ENCODE measurements at places on chromosomes 4 and X. TPM values are rescaled to one million over a fixed set of nuclear protein-coding genes. Genes with fewer than 3 reads are reported as not detected.

The GUCY1A1 gene
- 13.5 TPM for total RNA-seq

The PAGE5 gene
- not detected for total RNA-seq

The NSG1 gene
- 0.26 TPM for total RNA-seq

The MAGEA2 gene
- total RNA-seq = not detected

The DLG3 gene
- total RNA-seq = 37.7 TPM

The PRPS2 gene
- total RNA-seq = 23.6 TPM

The SERPINA7 gene
- not detected for total RNA-seq

The CT45A10 gene
- not detected for total RNA-seq

The GPRIN3 gene
- 0.19 TPM for total RNA-seq

The OTOP1 gene
- total RNA-seq = not detected

The EVC2 gene
- total RNA-seq = 9.2 TPM

The SLC9B2 gene
- total RNA-seq = 20.6 TPM

The RP2 gene
- total RNA-seq = 21.3 TPM

The ARAP2 gene
- total RNA-seq = 0.40 TPM

The RAI2 gene
- total RNA-seq = 1.6 TPM

The CT47B1 gene
- total RNA-seq = not detected

The CAMK2D gene
- total RNA-seq = 292 TPM

The USP17L13 gene
- not detected for total RNA-seq

The USP17L19 gene
- total RNA-seq = not detected

The DUSP21 gene
- total RNA-seq = not detected

The UNC5C gene
- 3.3 TPM for total RNA-seq

The GATA1 gene
- not detected for total RNA-seq

The NRK gene
- total RNA-seq = 1.2 TPM

The UGT2B7 gene
- not detected for total RNA-seq

The RPL36A gene
- total RNA-seq = 603 TPM

The TMPRSS11D gene
- not detected for total RNA-seq

The SPANXB1 gene
- total RNA-seq = not detected

The ADAM29 gene
- not detected for total RNA-seq

The ERCC6L gene
- total RNA-seq = 3.8 TPM

The HMX1 gene
- total RNA-seq = not detected

The PRSS48 gene
- total RNA-seq = not detected

The MAGEA12 gene
- not detected for total RNA-seq

Measured in aortic smooth muscle cell (primary cell).